Stimulated activated CD8-positive, alpha-beta memory T cell treated with anti-CD3 and anti-CD28 coated beads, Interleukin-4, amount 100 ng/mL, for 1 hour (primary cell): ENCODE measurements at places on chromosomes 4 and X.

- DNase-seq, result no peak
Observed at GRCh38 chr4:136800248-136800647, 732.0 kb downstream of the PCDH18 start.

DNA sequence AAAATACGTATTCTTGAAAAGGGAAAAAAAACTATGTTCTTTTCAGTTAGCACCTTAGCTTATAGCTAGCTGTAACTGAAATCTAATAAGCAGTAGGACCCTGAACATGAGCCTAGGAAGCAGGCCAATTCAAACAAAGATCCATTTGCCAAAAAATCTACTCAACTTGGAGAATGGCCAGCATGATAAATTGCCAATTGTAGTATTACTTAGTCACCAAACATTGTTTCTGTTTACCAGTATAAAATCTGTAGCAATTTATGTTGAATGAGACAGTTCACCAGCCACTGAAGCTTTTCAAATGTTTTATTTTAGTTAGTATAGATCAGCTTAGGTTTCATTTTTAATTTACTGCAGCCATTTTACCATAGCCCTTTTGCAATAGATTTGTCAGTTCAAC is 323.6 kb upstream of the DIPK2B start:
- DNase-seq, result no peak

DNA sequence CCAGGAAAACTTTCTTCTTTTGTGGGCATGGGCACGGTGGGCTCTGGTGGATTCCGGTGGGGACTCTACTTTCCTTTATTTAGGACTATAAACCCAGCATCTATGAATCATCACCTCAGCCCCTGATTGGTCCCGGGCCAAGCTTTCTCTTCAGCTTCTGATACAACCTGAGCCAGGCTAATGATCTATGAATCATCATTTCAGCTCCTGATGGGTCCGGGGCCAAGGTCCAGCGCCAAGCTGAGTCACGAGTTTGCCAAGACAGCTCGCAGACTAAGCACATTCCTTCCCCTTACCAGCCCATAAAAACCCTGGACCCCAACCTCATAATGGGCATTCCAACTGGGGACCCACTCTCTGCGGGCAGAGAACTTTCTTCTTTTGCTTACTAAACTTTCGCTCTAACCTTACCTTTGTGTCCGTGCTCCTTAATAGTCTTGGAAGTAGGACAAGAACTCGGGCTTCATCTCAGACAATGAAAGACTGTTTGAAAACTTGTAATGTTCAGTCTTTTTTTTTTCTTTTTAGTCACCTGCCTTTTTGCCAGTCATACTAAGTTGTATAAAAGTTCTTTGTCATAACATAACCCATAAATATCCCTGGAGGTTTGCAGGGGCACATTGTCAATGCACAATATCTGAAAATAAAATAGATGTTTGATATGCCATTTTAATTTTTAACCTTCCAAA is 904.9 kb upstream of the EPHA5 start:
- no peak for DNase-seq

DNA sequence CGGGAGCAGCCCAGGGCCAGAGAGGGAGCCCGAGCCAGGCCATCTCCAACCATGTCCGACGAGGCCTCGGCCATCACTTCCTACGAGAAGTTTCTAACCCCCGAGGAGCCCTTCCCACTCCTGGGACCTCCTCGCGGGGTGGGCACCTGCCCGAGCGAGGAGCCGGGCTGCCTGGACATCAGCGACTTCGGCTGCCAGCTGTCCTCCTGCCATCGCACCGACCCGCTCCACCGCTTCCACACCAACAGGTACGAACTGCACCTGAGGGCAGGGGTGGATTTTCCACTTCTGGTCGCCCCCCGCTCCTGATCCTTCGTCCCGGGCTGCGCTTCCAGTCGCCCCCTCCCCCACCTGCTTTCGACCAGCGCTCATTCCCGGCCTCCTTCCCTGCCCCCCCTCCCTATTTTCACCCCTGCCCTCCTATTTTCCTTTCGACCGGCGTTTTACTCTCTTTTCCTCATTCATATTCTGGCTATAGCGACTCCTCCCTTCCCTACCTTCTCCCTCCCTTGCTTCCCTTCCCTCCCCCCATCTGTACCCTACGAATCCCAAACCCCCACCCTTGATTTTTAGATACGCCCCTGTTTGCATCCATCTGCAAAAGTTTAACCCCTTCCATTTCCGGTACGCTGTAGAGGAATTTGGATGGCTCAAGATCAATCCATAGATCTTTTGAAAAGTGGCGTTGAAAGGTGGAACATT is 633 bp downstream of the FAM199X start:
- no peak for DNase-seq

DNA sequence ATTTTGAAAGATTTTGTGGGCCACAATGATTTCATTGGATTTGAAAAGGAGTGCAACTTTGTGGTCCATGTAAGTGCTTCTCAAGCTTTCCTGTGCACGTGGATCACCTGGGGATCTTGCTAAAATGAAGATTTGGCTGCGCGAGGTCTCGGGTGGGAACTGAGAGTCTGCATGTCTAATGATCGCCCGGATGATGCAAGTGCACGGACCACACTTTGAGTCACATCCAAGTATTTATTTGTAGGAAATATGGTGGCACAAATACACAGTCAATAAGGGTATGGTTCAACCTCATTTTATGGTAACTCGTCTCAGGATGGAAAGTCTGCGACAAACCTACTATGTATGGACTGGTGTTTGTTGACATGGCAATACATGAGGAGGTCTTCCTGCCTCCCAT is 899 bp downstream of the BMX start:
- no peak for DNase-seq

DNA sequence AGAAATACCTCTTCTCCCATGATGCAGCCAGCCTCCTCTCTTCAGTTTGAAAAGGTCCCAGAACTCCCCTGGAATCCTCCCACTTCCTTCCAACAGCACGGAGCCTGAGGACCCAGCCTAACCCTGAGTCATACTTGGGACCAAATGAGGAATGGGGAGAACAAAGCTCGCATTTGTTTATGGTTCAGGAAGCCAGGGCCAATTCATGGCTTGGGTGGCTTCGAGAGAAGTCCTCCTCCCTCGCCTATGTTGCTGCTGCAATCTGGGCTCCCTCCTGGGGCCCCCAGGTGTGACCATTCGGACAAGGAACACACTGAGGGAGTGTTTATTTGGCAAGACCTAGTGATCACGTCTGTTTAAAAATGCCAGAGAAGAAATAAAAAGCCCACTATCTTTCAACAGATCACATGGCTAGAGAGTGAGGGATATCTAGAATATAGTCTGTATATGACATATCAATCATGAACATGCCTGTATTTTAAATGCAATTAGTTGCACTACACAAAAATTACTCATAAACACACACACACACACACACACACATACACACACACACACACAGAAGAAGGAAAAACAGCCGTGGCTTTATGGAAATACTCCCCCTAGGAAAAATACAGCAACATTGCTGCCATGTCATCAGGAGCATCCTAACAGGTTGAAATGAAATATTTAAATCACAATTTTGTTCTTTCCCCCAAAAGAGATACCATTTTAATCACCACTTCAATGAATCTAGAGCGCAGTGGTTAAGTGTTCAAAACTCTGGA is 155.7 kb upstream of the MAP3K15 start:
- no peak for DNase-seq

- no peak for DNase-seq
Observed at GRCh38 chr4:165692082-165692481, 181.0 kb upstream of the TLL1 start.

DNA sequence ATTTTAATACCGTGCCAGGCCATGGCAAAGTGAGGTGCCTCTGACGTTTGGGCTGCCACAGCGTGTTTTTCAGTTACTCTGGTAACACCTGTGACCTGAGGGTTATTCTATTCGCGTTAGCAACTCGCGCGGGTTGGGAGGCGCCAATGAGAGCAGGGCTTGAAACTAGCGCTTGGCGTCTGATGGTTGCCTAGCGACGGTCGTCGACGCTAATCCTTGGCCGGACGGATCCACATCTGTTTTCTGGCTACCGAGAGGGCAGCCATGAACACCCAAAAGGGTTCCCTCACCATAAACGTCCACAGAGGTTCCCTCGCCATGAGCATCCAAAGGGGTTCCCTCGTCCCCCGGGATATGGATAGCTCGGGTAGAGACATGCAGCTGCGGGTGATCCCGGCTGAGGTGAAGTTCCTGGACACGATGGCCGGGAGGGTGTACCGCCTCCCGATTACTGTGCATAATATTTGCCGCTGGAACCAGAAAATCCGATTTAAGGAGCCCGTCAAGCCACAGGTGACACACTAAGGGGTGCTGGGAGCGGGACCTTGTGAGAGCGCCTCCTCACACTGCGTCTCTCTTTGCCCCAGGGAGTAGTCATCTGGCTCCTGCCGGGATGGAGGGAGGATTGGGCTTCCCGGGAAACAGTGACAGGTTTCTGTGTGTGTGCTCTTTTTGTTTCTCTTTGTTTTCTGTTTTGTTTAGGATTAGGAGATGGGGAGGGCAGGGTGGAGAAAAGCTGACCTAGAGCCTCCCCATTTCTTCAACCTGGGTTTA is at the start of gene CFAP47:
Gene CFAP47, plus strand, starts transcription at position 199 of the 774 bp plus-strand sequence. Its CDS starts 66 bp downstream, at position 265.
- no peak for DNase-seq

GRCh38 chr4:159284113-159284512 is 181.2 kb downstream of the RAPGEF2 start:
- DNase-seq, result no peak

DNA sequence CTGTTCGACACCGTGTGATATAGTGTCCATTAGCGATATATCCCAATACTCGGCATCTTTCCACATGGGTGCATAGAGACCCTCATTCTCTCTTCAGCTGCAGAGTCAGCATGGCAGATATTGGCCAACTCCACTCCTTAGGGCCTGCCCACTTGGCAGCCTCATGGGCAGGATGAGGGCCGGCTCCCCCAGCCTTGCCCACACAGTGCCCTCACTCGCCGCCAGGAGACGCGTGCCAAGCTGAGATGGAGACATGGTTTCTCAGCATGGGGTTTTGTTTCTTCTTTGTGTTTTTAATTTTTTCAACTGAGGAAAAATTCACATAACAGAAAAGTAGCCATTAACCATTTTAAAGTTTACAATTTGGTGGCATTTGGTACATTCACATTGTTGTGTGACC is 5.3 kb upstream of the PLXNA3 start:
- no peak for DNase-seq

- DNase-seq, result no peak
Observed at GRCh38 chrX:9379697-9380551, 84.9 kb upstream of the TBL1X start.

GRCh38 chr4:11480683-11481082 is 52.0 kb upstream of the HS3ST1 start:
- DNase-seq, result no peak

GRCh38 chr4:1026115-1026514 is 14.7 kb downstream of the FGFRL1 start:
- no peak for DNase-seq

GRCh38 chr4:153008578-153009199 is 72.6 kb downstream of the FHDC1 start:
- DNase-seq, result no peak

- no peak for DNase-seq
Observed at GRCh38 chr4:7197910-7198309, 5.6 kb downstream of the SORCS2 start.

GRCh38 chr4:70976252-70976651 is 17.2 kb upstream of the DCK start:
- DNase-seq, result no peak

DNA sequence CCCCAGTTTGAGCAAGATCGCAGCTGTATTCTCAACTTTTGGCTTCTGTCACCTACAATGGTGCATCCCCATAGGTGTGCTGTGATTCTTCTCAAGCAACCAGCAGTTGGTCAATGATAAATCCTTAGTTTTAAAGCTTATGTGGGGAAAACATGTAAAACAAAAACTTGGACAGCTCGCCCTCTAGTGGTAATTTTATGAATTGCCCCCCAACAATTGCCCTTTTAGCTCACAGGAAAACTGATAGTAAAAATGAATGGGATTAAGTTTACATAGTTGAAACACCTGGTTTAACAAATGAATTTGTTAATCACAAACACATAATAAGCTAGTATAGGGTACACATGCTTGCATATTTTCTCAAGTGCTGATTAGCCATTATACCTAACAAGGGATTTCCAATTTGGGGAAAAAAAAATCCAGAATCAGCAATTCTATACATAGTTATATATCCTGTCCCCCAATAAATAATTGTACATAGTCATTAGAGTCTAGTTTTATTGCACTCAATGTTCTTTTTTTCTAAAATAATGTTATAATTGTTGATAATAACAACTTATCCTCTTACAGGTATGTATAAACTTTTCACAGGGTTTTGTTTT is 30.1 kb downstream of the TEX13A start:
- no peak for DNase-seq

DNA sequence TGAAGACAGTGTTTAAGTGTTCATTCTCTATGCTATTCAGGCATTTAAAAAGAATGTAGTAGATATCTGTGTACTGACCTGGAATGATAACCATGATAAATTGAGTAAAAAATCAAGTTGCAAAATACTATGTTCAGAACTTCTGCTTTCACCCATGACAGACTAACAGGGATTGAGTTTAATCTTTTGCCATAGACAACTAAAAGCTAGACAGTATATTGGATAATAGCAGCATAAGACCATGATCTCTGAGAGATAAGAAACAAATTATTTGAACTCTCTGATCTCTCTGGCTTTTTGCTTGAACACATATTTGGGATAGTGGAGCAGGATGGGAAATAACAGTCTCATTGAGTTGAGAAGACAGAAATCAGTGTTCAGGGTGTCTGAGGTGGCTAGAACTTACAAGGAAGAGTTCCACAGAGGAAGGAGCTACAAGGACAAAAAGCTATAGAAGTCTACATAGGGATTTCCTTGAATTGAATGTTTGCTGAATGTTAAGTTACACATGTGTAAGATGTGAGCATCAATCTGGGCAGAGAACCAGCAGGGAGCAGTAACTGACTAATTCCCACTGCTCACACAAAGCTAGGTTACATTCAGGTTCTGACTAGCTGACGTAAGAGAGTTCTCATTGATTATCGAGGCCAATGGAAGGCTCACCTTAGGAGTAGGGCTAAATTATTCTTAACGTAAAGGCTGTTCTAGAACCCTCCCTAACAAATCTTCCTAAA is 60.4 kb downstream of the SLC30A9 start:
- DNase-seq, result no peak

DNA sequence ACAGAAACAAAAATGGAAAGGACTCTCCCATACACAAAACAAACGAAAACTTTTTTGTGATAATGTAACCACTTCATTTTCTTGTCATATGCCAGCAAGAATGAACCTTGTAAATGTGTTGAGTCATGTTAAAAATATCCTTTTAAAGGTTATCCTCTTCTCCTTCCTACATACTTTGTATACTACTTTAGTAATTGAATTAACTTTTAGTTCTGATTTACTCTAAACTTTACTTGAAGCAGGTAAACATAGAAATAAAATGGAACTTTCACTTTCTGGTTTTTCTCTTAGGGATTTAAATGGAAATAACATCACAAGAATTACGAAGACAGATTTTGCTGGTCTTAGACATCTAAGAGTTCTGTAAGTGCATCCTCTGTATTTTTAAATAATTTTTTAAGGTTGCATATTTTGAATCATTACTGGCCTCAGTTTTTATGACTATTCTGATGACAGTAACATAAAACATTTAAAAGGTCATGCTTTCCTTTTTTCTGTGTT is 4.7 kb downstream of the SLIT2 start:
- no peak for DNase-seq

GRCh38 chr4:48212165-48212564 is 57.5 kb downstream of the TEC start:
- DNase-seq, result no peak
